NCI-H1417 (cell line): ENCODE measurements at places on chromosomes 6 and 20.

DNA sequence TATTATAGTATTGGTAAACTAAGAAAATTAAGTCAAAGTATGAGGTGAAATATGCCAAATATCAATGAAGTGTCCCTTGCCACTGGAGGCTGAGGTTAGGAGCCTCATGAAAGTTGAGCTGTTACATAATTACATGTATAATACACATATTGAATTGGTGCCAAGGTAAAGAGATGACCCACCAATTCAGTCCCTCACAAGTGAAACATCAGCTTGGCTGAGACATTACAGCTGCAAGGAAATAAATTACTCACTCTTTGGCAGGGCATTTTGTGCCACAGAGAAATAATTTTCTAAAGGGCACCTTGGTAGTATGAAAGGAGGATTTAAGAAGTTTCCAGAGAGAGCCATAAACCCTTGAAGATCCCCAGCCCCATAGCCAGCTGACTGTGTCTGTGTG lies 127.4 kb downstream of the ADGRG6 start:
- peak; percentile 50 for DNase-seq

- peak; percentile 93 for DNase-seq
Measured at GRCh38 chr6:136701045-136701444, 91.2 kb downstream of the MAP3K5 start.

DNA sequence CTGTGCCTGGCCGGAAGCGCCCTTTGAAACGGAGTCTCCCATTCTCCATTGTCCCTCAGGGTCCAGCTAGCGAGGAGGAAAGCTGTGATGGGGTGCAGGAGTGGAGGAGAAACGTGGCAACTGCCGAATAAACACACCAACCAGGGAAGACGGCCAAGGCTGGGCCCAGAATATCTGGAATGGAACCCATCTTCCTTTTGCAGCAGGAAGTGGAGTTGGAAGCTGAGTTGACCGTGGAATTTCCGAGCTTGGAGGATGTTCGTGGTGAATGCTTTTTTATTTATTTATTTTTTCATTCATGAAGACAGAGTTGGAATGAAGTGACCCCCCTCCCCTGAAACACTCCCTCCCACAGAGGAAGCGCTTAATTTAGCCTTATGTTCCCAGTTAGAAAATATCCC lies 105.6 kb upstream of the RNF24 start:
- DNase-seq, result no peak

DNA sequence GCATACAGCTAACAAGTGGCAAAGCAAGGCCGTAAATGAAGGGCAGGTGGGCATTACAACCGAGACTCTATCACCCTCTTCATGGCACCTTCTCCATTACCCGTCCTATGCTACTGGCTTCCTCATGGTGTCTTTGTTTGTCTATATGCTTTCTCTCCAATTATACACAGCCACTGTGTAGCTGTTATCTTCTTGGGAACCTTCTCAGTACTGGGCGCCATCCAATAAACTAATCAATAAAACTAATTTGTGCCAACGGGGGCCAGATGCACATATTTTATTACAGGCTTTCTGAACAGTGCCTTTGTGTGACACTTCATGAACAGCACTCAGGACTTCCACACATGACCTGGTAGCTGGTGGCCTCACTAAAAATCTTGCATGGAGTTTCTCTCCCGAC lies 149.8 kb upstream of the PCSK2 start:
- DNase-seq, result peak; percentile 64

- DNase-seq, result no peak
Measured at GRCh38 chr20:60513141-60513540, 554.9 kb downstream of the CDH26 start.

GRCh38 chr20:644692-645317 lies 8.2 kb downstream of the SRXN1 start:
- no peak for DNase-seq

GRCh38 chr6:166341977-166342348 lies 382 bp downstream of the SFT2D1 start:
- peak; percentile 54 for DNase-seq

DNA sequence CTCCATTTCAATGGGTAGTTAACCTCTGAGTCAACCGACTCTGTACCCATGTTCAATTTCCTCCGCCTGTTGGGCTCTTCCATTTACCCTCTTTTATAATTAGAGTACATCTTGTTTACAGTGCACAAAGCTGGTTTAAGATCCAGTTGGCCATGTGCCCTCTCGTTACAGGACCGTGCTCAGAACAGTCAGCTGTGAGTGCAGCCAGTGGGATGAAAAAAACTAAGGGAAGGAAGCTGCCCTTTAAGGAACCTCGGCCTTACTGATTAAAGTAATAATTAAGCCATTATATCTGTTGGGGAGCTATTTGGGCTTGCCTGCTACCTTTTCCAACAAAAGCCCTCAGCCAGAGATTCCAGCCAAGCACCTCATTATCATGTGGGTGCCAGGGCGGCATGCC lies 68.8 kb downstream of the TMEM170B start:
- peak; percentile 89 for DNase-seq

DNA sequence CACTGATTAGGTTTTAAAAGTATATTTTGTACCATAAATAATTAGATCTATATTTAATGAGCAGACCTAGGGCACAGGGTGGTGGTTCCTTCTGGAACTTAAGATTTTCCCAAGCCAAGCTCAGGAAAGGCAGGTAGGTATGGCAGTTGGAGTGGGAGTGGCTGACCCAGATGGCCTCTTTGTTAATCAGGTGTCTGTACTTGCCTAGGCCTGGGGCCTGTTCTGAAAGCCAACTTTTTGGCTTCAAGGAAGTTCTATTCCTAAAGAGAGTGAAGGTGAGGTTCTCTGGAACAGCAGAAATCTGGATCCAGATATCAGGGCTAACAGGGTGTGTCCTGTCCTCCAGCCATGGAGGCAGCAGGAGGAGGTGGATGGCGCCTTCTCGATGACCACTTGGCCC lies 44.9 kb downstream of the VEGFA start:
- DNase-seq, result no peak

DNA sequence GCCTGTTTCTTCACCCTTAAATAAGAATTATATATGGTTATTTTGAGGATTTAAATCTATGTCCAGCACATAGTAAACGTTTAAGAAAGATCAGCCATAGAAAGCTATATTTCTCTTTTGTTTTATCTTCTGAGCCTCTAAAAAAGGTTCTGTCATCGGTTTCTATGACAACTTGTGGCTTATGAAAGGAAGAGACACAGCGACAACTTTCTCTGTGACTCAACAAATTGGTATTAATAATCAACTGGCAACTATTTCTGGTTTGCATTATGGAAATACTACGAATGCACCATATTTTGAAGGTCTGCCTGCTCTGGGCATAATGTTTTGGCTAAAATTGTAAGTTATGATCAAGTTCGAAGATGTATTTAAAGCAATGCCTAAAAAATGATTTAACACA lies 751.0 kb downstream of the CD109 start:
- DNase-seq, result no peak

GRCh38 chr6:91088976-91089375 lies 502.1 kb upstream of the MAP3K7 start:
- DNase-seq, result no peak

DNA sequence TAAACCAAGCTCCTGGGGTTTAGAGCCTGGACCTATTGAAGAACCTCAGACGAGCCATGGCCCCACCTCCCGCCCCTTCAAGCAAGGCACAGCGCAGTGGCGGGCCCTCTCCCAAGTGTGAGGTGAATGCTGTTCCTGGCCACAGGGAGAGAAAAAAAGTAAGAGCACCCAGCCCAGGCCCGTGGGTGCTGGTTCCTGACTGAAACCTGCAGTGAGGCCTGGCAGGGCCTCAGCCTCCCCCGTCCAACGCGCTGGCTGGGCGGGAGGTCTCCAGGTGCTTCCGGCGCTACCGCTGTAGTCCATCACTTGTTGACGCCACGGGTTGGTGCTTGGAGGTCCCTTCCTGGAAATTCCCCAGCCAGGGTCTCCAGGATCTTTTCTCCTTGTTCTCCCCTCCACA lies 5.5 kb upstream of the FAM83C start:
- DNase-seq, result no peak

DNA sequence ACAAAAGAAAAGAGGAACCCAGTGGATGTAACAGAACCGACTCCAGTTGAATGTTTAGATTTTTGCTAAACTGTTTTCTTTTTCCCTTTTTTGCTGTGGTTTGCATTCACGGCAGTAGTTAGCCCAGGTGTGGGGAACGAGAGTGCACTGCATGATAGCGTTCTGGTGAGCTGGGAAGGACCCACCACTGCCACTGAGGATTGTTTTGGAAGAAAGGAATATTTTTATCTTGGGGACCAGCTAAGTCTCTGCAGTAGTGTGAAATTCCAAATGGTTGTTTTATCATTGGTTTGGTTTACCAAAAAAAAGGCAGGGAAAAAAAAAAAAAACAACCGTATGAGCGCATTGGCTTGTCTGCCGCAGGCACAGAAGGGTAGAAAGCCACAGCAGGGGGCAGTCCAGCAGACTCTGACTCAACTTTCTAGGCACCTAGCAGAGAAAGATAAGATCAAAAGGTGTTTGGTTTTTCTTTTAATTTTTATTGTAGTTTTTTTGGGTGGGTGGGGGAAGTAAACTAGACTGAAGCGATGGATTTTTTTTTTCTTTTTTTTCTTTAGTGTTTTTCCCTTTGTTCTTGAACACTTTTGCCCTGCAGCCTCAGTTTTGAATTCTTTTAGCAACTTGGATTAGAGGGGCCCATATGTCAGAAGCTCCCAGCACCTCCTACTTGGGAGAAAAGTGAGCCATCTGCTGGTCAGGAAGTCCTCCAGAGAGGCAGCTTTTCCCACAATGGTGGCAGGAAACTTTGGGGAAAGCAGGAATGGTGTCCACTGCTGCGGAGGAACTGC lies 13.5 kb upstream of the RAB5IF start:
- no peak for DNase-seq

DNA sequence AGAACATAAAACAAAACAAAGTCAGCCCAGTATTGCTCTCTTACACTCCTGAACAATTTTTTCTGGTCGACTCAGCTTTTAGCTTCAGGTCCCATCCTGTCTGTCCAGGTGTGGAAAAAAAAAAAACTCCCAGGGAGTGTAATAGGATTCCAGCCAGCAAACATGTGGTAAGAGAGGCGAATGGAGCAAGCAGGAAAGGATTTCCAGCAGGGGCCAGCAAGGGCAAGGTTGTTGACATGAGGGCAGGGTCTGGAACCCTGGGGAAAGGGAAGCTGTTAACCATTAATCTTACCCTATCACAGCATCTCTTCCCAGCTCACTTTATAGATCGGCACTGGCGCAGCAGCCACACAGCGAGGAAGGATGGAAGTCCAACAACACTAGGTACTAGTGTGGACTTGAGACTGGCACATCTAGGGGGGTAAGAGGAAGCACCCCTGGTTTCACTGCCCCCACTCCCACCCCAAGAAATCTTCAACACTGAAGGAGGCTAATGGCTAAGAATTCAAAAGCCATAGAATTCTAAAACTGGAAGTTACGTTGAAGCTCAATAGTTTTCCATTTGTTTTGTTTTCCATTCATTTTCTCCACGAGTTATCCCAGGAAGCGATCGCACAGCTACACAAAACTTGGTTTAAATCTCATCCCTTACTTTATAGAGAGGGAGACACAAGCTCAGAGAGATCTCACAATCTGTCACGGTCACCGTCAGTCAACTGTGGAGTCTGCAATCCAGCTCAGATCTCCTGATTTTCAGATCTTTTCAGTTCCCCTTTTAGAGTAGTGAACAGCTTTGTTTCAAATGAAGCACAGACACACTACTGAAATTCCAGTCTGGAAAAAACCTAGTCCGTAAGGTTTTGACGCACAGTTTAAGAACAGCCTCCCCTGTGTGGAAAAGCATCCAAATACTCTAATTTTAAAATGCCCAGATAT lies 53.3 kb downstream of the SLC22A23 start:
- peak; percentile 34 for DNase-seq

GRCh38 chr20:25444556-25444955 lies 37.1 kb downstream of the GINS1 start:
- no peak for DNase-seq

DNA sequence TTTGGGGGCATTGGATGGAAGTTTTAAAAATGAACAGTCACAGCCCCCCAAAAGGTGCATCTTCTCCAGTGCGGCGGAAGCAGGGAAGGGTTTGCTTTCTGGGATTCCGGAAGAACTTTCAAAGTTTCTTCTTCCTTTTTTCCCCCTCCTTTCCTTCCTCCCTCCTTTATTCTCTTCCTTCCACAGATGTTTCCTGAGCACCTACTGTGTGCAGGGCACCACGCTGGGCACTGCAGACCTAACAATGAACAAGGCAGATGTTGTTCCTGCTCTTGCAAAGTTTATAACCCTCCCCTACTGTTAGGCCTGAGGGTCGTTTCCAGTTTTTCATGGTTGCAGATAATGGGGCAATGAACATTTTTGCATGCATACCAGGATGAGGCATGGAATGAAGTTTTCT lies 58.1 kb downstream of the CHMP4B start:
- no peak for DNase-seq

DNA sequence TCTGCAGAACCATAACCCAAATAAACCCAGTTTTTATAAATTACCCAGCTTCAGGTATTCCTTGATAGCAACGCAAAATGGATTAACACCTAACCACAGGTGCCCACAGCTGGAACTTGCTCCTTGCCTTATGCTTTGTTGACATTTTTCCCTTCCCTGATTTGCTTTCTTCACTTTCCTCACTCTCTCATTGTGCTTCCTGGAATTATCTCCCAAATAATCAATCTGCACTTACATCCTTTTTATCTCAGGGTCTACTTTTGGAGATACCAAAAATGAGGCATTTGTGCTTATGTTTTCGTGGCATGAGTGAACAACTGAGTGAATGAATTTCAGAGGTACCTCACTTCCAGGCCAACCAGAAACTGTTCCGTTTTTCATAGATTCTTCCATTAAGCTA lies 374.3 kb downstream of the DOK5 start:
- no peak for DNase-seq

DNA sequence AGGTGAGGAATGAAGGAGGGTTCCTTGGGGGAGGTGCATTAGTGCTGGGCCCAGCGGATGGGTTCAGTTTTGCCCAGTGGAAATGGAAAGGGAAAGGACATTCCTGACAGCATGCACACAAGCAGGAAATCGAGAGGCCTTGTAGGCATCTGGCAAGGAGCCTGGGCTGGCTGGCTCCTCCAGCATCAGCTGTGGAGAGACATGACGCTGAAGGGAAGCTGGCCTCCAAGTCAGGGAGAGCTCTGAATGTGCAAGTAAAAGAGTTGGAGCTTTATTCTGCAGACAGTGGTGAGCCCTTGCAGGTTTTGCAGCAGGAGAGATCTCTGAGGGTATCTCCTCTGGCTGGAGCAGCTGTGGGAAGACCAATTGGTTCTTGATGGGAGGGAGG lies 154.3 kb downstream of the MRPL14 start:
- DNase-seq, result no peak

GRCh38 chr6:122069932-122070331 lies 329.5 kb upstream of the HSF2 start:
- no peak for DNase-seq
